ENCODE measurements at places on chromosomes 13 and 19.

DNA sequence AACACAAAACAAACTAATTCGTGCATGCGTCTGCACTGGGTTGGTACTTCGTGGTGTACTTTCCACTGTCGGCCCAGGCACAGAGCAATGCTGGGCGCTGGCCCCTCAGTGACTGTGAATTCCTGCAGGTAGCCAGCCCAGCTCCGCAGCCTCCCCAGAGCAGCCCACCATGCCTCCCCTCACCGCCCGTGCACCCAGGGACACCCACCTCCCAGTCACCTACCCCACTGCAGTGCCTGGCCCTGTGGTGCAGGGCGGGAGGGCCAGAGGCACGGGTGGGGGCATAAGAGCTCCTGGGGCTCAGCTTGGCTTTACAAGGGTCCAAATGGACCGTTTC lies 93.1 kb upstream of the ZNF507 start:
- no peak for DNase-seq

DNA sequence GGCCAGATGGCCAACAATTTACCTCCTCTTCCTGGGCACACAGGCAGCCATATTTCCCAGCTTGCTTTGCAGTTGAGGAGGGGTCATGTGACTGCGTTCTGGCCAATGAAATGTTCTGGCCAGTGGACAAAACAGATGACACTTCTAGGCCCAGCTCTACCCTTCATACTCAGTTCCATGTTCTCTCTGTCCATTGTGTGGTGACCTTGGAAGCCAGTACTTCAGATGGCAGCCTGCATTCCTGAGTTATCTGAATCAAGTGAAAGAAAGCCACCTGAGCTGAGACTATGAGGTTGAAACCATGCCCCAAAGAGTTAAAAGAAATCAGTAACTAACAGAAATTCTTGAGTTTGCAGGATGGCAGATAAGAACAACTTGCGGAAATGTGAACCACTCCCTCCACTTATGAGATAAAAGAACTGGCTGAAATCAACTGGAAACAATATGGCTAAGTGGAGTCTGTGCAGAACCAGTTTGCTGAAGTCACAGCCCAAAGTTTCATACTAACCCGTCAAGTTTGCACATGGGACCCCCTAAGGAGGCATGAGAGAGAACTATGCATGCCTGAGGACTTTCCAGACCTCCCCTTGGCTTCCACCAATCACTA lies 8.1 kb downstream of the FAM187B start:
- DNase-seq = no peak

DNA sequence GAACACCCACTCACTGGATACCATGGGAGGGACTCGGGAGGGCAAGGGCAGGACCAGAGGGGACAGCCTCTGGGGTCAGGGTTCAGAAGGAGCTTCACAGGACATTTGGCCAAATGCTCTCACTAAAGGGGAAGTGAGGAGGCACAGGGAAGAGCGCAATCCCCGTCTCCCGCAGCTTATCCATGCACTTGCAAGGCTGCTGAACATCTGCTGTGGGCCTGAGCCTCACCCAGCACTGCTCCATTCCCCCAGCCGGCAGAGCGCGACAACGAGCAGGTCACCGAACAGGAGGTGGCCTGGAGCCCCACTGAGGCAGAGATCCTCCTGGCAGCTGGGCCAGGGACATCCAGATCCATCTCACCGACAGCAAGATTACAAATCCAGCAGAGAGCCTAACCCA lies 23.3 kb downstream of the ELAVL1 start:
- DNase-seq = no peak

GRCh38 chr19:15859187-15859586 lies 38.7 kb downstream of the CYP4F2 start:
- no peak for DNase-seq

DNA sequence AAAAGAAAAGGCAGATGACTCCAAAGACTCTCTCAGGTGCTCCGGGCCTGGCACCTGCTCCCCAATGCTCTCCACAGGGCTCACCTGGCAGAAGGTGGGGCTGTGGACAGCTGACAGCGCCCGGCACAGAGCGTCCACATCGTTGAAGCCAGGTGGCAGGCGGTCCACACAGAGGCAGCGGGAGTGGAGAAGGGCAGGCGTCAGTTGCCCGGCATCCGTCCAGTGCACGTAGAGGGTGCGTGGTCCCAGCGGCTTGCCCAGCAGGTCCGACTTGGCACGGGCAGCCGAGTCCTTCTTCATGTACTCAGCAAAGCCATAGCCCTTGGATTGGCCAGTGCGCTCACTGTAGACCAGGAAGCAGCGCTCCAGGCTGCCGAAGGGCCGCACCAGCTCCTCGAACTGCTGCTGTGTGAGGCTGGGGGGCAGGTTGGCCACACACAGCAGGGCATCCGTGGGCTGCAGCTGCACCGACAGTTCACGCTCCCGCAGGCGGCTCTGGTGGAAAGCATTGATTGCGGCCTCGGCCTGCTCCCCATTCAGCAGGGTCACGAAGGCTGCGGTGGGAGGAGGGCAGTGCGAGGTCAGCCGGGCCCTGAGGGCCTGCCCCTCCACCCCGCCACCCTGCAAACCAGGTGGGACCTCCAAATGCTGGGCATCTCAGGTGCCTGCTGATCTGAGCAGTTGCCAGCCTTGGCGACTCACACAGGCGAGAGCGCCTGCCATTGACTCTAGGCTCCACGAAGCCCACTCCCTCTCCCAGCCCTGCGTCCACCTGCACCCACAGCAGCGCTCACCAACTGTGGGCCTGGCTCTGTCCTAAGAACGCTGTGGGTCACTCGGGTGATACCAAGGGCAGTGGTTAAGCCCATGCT lies 4.5 kb downstream of the RAVER1 start:
- no peak for DNase-seq

- no peak for DNase-seq
Observed at GRCh38 chr19:35116072-35116801, 614 bp downstream of the FXYD3 start.

DNA sequence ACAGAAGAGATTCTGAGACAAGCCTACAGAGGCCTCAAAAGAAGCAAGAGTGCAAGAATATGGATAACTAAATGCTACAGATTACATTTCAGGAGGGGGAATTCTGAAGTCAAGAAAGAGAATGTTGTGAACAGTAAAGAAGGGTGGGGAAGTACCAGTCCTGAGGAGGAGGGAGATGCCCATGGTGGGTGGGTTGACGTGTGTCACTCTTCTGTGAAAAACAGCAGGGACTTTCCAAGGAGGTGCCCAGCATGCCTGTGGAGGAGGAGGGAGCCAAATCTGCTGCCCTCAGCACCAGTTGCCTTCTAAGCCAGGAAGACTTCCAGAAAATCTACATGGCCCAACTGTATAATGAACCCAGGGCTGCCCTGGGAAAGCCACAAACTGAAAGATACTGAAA lies 87.7 kb downstream of the SGCG start:
- no peak for DNase-seq

- DNase-seq = no peak
Observed at GRCh38 chr13:100304229-100304628, 215.3 kb downstream of the PCCA start.

GRCh38 chr13:95480131-95480545 lies 72.4 kb upstream of the CLDN10 start:
- no peak for DNase-seq

DNA sequence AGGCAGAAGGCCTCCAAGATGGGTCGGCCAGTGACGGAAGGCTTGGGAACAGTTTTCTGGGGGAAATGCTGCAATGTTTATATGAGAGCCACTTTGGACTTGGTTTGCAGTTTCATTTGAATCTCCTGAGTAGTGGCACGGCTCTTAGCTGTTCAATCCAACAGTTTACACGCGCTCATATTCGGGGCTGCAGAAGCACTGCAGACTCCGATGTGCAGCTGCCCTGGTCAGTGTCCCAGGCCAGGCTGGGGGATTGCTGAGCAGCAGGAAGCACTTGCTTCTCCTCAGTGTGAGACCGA lies 31.7 kb downstream of the CEBPG start:
- no peak for DNase-seq

GRCh38 chr13:46561286-46561685 lies 8.3 kb downstream of the LRCH1 start:
- no peak for DNase-seq

- DNase-seq = no peak
Observed at GRCh38 chr19:7292950-7293761, 1.1 kb downstream of the INSR start.

DNA sequence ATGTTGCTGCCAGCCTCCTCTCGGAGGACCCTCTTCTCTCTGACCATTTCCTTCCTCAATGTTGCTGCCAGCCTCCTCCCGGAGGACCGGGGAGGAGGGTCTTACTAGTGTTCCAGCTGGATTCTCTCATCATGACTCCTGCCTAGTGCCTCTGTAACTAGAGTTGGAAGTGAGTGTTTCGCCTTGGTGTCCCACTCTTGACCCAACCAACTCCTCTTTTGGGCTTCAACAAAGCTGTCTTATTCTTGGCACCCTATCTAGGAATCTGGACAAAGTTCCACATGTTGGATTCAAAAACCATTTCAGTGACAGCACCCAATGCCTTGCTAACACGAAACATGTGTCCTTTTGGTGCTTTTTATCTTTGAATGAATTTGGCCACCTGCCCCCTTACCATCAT lies 165.4 kb downstream of the GPC5 start:
- DNase-seq = no peak

DNA sequence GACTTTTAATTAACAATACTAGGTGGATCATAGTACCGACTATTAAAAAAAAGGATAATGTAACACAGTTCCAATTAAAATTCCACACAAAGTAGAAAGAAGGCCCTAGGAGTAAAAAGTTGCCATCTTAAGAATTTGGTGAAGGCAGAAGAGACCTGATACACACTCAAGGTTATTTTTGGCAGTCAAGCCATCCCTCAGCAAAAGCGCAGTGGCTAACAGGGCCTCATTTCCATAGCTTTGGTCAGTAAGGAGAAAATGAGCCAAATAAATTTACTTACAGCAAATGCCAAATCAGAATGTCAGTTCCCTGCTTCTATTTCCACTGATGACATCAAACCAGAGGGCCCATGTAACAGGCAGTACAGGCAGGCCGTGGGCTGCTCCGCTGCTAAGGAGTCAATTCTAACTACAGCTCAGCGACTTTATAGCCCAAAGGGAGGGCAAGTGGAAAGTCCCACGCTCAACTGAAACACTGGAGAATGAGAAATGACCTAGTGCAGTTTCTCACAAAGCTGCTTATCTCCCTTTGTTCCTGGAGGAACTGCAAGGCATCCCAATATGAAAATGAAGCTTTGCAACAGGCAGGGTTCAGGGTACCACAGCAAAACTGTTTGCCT lies 6.3 kb downstream of the ARGLU1 start:
- peak; percentile 9 for DNase-seq

DNA sequence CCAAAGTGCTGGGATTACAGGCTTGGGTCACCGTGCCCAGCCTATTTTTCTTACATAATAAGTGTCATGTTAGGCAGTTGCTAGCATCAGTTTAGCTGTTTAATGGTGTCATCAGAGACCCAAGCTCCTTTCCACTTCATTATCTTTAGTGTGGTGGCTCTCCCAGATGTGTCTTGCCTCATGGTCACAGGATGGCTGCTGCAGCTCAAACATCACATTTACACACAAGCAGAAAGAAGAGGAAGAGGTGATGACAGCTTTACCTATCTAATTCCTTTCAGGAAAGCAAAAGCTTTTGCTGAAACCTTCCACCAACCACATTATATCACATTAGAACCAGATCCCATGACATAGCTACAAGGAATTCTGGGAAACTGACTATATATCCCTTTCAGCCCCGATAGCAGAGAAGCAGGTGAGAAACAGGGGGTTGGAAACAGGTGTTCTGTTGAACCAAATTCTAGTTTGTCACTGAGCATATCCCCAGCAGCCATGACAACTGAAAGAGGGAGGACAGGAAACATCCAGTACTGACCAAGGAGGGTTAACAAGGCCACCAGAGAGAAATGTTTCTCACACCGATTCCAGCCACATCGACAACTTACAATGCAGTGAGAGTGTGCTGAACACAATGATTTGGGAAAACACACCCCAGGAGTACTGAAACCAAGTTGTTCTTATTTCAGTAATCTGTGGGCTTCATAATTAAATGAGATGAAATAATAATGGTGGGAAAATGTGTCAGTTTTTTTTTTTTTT lies 617.0 kb downstream of the UQCRFS1 start:
- DNase-seq = no peak

DNA sequence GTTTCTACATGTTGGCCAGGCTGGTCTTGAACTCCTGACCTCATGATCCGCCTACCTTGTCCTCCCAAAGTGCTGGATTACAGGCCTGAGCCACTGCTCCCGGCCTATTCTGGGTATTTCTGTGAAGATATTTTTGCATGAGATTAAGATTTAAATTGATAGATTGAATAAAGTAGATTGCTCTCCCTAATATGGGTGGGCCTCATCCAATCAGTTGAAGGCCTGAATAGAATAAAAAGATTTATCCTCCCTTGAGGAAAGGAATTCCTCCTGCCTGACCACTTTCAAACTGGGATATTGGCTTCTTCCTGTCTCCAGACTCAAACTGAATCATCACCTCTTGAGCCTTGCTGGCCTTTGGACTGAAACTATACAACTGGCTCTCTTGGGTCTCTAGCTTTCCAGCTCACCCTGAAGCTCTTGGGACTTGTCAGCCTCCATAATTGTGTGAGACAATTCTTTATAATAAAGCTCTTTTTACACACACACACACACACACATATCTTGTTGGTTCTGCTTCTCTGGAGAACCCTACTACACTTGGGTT lies 36.1 kb upstream of the CXCL17 start:
- DNase-seq = no peak

- DNase-seq = no peak
Observed at GRCh38 chr19:56919308-56919995, 78.9 kb upstream of the PEG3 start.

DNA sequence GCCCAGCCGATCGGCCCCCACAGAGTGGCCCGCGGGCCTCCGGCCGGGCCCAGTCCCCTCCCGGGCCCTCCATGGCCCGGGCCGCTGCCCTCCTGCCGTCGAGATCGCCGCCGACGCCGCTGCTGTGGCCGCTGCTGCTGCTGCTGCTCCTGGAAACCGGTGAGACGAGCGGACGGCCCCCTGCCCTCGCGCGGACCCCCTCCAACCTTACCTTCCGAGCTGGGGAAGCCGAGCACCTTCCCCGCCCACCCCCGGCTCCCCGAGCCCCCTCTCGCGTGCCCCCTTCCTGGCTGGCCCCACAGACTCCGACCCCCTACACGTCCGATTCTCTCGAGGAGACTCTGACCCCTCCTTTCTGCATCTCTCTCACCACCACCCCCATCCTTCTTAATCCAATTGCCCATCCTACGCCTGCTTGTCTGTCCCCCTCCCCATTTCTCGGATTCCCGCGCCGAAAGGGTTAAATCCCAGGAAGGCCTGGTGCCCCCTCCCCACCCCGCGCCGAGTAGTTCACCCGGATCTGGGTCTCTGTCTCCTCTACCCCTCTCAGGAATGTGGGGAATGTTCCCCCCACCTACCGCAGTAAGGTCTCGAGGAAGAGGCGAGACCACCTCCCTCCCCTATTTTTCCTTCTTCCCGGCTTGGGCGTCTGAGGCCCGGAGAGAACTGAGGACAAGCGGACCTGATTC lies 502 bp downstream of the NECTIN2 start:
- no peak for DNase-seq
